ENCODE measurements at places on chromosomes 5 and 9.

DNA sequence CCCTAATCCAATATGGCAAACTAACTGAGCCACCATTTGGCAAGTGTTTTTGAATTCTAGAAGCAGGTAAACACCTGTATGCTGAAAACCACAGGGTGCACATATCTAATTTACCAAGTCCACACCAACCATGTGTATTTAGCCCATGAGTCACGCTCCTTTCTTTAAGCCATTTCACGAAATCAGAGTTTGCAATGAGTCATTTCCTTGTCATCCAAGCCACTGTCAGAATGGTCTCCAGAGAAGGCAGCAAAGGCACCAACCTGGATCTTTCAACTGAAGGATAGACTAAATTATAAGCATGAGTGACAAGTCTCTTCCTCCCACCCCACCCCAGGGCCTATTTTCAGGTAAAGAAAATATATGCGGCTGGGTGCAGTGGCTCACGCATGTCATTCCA lies 110.0 kb downstream of the PAX5 start:
- DNase-seq, result peak; percentile 16

DNA sequence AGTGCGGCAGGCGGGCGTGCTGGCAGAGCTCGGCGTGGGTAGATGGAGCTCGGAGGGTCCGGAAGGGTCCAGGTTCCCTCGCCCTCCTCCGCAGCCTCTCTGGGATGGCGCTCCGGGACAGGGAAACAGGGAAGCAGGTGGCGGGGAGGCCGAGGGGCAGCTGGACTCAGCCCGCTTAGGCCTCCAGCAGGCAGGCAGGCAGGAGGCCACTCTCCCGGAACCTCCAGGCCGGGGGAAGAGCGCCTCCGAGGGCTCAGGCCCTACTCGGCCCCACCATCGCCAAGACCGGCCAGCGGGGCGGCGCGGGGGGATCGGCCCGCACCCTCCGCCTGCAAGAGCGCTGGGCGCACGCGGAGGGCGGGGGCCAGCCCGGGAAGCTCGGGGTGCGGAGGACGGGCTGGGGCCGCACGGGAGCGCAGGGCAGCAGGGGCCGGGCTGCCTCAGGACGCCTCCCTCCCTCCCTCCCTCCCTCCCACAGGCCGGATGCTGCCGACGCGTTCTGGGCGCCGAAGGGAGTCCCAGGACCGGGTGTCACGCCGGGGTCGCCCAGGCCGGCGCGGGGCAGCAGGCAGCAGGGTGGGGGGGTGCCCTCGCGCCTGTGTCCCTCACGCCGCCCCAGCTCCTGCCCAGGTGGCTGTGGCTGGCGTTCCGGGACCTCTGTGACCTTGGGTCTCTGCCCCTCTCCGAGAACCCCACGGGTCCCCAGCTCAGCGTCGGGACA lies 977 bp downstream of the MGAT4B start:
- no peak for DNase-seq

GRCh38 chr5:110707260-110707844 lies 19.1 kb downstream of the TMEM232 start:
- no peak for DNase-seq

- no peak for DNase-seq
Observed at GRCh38 chr5:139065306-139065705, 132.9 kb downstream of the SIL1 start.

GRCh38 chr9:100498592-100498991 lies 25.6 kb downstream of the TMEFF1 start:
- no peak for DNase-seq

GRCh38 chr5:2140501-2141175 lies 257.9 kb upstream of the IRX4 start:
- DNase-seq, result no peak

DNA sequence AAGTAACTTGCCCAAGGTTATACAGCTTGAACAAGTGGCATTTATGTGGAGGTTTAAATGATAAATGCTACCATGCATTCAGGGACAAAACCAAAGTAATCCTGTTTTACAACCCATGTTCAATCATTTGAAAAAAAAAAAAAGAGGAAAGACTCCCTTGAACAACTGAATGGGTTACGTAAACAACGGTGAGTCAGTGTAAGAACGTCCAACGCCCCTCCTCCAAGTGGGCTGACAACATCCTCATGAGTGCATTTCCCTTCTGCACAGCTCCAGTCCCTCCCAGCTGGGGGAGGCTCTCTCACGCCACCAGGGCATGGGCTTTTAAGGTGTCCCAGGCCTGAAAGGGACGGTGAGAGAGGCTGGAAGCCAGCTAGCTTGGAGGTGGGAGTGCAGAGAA lies 90.0 kb downstream of the PRRT1B start:
- DNase-seq, result peak; percentile 69

- no peak for DNase-seq
Observed at GRCh38 chr5:122054266-122054665, 23.8 kb downstream of the LOX start.

DNA sequence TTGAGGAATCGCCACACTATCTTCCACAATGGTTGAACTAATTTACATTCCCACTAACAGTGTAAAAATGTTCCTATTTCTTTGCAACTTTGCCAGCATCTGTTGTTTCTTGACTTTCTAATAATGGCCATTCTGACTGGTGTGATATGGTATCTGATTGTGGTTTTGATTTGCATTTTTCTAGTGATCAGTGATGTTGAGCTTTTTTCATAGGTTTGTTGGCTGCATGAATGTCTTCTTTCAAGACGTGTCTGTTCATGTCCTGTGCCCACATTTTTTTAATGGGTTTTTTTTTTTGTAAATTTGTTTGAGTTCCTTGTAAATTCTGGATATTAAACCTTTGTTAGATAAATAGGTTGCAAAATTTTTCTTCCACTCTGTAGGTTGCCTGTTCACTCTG lies 615.9 kb downstream of the SEMA5A start:
- no peak for DNase-seq

GRCh38 chr5:125249400-125249799 lies 503.0 kb upstream of the ZNF608 start:
- DNase-seq, result no peak

DNA sequence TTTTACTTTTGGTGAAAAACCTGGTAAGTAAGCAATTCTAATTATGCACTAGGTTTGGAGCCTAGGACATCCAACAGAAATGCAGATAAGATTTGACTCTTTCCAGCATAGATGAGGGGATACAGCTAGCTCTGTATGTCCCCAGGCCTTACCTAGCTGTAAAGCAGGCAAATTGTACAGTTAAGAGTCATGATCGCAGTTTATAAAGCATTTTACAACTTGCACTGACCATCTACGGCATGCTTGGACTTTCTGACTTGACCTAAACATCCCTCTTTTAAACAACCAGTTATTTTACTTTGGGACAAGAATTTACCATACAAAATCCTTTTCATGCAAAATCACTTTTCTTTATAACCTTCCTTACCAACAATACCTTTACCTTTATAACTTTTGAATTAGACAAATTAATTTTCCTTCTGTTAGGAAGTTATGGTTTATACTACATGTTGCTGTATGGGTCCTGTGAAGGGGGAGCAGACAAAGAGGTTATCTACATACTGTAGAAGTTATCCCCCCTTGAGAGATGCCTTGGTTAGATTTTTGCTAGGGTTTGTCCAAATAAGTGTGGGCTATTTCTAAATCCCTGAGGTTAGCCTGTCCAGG lies 36.8 kb downstream of the FGD3 start:
- DNase-seq, result no peak

- no peak for DNase-seq
Observed at GRCh38 chr5:79984363-79984762, 6.7 kb downstream of the MTX3 start.

- peak; percentile 4 for DNase-seq
Observed at GRCh38 chr9:28127101-28127500, 553.8 kb upstream of the C9orf72 start.

DNA sequence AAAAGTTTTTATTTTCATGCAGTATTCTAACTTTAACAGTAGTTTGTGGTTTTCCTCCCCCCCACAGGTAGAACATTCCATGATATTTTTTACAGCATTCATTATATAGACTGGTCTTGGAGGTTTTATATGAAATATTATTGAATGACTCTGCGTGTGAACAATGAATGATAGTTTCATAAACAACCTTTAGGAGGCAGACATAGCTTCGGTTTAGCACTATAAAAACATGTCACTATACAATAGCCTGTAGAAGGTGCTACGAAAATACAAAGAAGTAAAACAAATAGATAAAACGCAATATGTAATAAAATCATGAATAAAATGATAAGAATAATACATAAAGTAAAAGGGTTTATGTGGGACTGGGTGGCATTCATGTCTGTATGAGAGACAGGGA lies 8.5 kb downstream of the KLF4 start:
- DNase-seq, result no peak

DNA sequence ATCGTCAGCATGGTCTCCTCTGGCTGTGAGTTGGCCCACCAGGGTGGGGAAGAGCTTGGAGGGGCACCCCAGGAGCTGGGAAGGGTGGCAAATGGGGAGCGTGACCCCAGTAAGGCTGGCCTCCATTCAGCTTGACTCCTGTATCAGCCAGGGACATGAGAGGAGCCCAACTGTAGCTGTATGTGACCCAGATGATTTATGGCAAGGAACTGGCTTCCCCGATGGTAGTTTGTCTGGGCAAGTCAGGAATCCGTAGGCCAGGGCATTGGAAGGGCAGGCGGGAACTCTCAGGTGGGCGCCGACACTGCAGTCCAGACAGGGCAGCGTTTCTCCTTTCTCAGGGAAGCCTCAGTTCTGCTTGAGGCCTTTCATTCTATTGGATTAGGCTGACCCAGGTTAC lies 2.3 kb downstream of the SLC34A1 start:
- DNase-seq, result no peak

DNA sequence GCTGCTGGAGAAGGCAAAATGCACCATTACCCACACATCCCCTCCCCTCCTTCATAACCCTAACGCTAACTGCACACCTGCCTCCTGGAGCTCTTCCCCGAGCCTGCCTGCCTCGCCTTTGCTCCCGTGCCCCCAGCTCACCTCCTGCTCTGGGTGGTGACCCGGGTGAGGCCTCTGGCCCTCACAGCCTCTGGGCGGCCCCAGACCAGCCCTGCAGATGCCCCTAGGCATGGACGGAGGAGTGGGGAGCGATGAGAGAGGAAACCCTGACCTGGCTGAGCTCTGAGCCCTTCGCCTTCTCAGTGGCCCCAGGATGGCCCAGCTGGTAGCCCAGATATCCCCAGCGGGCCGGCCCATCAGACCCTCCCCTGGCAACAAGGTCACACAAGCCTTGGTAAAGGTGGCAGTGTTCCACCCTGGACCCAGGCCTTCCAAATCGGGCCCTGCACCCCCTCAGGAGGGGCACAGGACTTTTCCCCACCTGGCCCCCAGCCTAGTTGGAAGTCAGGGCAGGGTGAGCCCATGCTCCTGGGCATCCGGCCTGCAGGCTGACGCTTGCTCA lies 14.5 kb upstream of the CAMSAP1 start:
- no peak for DNase-seq

GRCh38 chr5:180083529-180084060 lies 12.0 kb upstream of the RNF130 start:
- DNase-seq, result no peak

DNA sequence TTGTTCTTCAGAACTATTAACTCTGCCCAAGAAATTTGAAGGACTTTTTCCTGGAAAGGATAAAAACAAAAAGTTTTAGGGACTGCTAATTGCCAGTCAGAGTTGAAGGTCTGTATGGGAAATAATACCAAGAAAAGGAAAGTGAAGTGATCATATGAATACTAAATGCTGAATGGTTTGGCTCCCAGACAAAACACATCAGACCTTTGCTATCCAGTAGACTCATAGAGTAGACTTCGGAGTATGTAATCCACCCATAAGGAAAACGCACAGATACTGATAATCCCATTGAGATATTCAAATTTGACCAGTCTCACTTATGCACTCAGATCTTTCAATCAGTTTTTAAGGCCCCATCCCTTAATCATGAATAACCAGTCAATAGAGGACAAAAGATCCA lies 319.0 kb upstream of the PTGER4 start:
- DNase-seq, result no peak

DNA sequence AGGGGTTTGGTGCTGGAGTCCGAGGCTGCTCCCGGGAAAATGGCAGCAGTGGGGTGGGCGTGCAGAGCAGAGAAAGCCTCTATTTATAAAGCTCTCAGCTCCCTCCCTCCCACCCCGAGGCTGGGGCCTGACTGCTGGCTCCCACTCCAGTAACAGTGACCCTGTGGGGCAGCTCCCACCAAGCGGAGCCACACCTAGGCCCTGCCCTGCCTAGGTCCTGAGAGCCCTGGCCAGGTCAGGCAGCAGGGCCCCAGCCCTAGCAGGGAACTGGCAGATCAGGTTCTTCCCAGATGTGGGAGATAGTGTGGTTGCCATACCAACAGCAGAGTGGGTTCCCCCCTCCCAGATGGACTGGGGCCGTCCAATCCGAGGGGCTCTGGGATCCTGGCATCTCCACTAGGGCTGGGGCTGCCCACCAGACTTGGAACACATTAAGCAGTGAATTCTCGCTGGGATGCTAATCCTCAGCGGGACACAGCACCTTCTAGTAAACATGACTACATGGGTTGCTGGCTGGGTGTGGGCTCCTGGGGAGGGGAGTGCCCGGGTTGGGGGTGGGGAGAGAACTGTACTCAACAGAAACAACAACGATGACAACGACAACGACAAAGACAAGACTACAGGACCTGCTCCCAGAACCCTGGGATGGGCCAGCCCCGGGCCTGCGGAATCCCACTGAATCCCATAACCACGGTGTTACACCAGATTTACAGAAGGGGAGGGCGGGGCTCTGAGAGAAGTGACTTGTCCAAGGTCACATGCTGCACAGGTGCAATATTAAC lies 1.5 kb downstream of the SH3GLB2 start:
- DNase-seq, result peak; percentile 69

GRCh38 chr9:114574438-114574837 lies 13.1 kb upstream of the ATP6V1G1 start:
- DNase-seq, result no peak

DNA sequence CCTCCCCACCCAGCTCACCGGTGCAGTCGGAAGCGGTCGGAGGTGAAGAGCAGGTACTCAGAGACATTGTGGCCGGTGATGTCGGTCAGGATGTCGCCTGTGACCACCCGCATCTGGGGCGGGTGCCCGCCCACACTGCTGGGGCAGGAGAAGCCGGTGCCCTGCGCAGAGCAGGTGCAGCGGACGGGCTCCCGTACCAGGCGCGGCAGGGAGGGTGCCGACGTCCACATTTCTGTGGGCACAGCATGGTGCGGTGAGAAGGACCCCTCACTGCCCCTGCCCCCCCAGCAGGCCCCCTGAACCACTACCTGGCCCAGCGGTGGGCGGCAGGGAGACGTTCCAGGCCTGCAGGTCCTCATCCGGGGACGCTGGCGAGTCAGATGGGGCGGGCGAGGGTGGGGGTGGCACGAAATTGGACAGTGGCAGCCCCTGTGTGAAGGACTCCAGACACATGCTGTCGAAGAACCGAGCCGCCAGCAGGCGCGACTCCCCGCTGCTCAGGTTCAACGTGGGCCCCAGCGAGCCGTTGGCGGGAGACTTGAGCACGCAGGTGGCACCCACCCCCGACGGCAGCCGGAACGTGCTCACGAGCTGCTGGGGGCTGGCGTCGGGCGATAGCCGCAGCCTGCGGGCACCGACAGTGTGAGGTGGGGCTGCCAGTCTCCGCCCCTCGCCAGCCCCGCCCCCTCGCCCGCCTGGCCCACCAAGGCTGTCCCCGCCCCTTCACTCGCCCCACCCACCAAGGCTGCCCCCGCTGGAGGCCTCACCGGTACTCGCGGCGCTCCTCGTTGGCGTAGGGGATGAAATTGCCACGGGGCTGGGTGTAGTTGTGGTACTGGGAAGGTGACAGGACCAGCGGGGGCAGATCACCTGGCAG lies 15.1 kb downstream of the ABCA2 start:
- DNase-seq, result no peak

- no peak for DNase-seq
Observed at GRCh38 chr5:150394912-150395687, 17.6 kb downstream of the CD74 start.

Data from SJCRH30 (cell line).